ENCODE measurements at places on chromosomes 3 and 15.

DNA sequence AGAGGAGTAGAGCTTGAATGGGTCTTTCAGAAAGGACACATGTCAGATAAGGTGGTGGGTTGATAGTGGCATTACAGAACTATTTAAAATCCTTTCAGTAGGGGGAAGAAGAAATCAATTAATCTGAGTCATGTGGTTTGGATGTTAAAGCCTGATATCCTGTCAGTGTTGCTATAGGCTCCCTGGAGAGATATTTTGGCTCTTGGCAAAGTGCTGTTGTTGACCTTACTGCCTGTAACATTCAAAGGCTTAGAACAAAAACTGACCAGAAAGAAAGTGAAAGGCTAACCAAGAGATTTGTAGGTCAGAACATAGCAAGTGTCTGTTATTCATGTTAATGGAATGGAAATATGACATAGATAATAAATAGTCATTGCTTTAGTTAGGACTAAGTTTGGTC, 552.9 kb downstream of the DIPK2A start:
- no peak for DNase-seq

GRCh38 chr3:182904164-182904563, 76.2 kb downstream of the DCUN1D1 start:
- no peak for DNase-seq

GRCh38 chr3:134929976-134930375, 134.9 kb downstream of the EPHB1 start:
- no peak for DNase-seq

- no peak for DNase-seq
Measured at GRCh38 chr3:39414421-39414907, 7.9 kb downstream of the RPSA start.

DNA sequence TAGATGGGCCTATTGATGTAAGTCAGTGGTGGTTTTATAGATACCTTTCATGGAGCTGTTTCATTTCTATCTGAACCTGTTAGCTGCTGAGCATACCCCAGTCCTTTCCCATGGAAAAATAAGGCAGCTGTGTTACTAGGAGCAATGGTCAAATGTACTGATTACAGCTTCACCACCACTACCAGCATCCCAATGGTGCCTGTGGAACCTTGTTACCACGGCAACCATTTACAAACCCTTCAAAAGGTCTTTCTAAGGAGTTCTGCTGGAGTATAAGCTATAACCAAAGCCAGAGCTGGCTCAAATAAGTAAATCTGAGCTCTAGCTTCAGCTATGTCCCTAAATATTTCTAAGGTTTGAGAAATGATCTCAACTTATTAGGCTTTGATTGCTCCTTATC, 133.4 kb upstream of the ACP3 start:
- no peak for DNase-seq

DNA sequence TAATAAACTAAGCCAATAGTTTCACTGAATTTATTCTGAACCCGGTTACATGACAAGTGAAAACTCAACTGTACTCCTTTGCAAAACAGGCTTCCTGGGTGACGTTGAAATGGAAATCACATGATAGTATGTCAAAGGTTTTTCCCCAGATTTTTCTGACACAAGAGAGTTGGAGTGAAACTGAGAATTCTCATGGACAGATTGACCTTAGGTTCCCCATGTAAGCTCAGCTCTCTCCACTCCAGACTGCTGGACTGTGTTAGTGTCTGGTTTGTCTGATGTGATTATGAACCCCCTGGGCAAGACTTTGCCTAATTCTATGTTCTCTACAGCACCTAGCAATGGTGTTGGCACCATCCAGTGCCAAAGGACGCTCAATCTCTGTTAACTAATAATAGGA, 219.7 kb upstream of the COL8A1 start:
- DNase-seq: no peak

DNA sequence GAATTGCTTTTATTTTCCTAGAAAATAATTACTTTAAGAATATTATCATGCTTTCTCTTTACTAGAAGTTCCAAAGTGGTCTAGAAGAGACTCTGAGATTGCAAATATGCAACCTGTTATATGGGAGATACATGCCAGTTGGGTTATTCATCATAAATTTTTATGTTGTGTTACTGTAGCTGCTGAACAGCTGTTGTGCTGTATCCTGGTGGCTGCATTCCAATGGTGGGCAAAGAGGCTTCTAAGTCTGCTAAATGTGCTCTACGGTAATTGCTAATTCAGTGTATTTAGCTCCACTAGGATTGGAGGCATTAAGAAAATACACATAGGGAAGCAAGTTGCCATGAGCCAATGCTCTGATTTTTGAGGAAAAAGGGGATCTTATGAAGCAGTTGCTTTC, 409.0 kb downstream of the TUSC7 start:
- DNase-seq: no peak

- no peak for DNase-seq
Measured at GRCh38 chr3:42430781-42431532, 20.5 kb upstream of the LYZL4 start.

DNA sequence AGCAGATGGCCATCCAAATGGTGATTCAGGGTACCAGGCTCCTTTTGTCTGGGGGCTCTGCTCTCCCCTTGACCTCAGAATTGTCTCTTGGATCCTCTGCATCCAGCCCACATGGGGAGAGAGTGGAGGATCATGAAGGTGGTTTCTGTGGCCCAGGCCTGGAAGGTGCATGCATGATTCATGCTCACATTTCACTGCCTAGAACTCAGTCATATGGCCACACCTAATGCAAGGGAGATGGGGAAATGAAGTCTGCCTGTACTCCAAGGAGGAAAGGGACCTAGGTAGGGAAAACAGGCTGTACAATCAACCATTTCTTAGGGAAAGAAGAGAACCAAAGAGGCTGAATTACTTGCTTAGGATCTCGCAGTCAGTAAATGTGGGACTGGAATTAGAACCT, 15.1 kb downstream of the HRG start:
- no peak for DNase-seq

DNA sequence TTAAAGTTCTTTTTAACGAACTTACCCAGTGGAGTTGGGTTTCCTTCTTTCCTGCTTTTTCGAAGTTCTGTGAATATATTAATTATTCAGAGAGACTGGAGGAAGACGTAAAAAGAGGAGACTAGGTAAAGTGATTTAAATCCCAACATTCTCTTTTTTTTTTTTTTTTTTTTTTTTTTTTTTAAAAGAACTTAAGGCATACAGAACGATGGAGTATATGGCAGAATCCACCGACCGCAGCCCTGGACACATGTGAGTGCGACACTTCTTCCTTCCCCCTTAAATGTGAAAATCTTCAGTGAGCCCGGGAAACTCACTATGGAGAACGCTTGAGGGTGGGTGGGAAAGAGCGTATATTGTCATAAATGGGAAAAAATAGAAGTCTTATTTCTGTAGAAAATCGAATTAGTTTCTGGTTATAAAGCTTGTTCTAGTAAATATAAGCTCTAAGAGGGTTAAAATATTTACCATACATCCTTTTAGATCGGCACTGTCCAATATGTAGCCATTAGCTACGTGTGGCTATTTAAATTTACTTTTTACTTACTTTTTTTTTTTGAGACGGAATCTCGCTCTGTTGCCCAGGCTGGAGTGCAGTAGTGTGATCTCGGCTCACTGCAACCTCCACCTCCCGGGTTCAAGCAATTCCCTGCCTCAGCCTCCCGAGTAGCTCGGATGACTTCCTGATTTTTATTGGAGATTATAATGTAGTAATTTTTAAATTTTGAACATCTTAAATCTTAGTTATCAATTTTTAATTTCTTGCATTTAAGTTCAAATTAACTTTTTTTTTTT, 892 bp downstream of the NMD3 start:
- DNase-seq: no peak

- no peak for DNase-seq
Measured at GRCh38 chr3:188232656-188233055, 78.7 kb downstream of the LPP start.

- no peak for DNase-seq
Measured at GRCh38 chr3:4821975-4822374, 157.3 kb upstream of the BHLHE40 start.

- no peak for DNase-seq
Measured at GRCh38 chr15:66156310-66156975, 97.1 kb downstream of the MEGF11 start.

DNA sequence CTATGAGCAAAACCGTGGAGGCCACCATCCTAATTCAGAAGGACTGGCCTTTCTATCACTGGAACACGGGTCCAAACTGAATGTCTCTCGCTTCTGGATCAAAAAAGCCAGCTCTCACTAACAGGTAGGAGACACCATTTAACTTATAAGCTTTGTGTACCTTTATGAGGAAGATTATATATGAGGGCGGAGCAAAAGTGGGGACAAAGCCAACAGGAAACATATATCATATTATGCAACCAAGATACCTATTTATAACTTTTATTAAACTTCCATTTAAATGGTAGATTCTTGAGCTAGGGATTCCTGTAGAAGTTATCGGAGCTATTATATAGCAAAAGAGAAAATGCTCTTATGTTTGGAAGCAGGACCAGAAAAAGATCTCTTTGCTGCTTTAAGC, 78.4 kb downstream of the IGF2BP2 start:
- DNase-seq: no peak

- DNase-seq: no peak
Measured at GRCh38 chr3:122728756-122729514, 48.3 kb downstream of the PARP14 start.

DNA sequence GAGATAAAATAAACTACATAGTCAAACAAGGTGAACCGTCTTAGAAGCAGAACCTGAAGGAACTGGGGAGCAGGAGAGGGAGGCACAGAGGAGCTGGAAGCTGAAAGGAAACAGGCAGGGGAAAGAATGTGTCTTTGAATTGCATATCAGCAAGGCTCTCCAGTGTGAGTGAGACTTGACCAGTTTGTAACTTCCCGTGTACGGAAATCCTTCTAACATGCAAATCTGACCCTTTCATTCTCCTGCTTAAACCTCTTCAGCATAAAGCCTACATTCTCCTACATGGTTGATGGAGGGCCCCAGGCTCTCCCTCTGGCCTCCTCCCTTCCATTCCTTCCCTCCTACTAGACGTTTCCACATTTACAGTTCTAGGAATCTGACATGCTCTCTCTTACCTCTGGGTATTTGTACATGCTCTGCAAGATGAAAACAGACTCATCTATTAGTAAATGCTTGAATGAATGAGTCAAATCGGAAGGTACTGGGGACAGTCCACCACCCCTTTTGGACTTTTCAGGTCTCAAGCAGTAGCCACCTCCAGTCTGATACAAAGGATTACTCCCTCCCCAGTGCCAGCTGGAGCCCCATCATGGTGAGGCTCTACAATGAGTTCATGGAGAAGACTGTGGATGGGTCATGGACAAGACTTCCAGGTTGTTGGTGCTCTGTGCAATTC, 6.1 kb upstream of the SLC25A38 start:
- no peak for DNase-seq

GRCh38 chr15:89910891-89911626, 1.7 kb downstream of the ARPIN start:
- no peak for DNase-seq

DNA sequence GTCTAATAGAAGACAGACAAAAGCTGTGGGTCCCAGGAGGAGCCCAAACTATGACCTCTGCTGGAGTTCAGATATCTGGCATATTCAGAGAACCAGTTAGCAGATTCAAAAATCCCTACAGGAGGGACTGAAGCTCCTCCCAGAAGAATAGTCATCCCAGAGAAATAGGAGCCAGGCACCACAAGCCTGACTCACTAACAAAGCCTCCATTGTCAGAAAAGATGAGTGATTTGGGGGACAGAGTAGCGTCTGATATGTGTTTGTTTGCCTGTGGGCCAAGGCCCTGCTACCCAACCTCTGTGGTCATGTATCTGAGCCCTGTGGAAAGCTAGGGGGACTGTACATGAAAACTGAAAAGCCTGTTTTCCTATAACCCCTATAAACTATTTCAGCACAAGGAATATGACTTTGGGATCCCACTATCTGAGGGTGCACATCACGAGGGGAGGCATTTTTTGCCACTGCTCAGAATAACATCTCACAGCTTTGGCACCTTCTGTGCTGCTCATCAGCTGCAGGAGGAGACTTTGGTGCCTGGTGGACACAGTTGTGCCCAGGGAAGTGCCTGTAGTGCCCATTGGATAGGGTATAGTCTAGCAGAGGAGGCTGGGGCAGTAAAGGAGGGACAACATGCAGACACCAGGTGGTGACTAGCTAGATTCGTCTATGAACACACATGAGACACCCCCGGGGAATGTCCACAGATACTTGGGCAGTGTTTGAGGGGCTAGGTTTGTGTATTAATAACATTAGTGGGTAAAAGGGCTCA, 9.7 kb upstream of the LARP6 start:
- no peak for DNase-seq

DNA sequence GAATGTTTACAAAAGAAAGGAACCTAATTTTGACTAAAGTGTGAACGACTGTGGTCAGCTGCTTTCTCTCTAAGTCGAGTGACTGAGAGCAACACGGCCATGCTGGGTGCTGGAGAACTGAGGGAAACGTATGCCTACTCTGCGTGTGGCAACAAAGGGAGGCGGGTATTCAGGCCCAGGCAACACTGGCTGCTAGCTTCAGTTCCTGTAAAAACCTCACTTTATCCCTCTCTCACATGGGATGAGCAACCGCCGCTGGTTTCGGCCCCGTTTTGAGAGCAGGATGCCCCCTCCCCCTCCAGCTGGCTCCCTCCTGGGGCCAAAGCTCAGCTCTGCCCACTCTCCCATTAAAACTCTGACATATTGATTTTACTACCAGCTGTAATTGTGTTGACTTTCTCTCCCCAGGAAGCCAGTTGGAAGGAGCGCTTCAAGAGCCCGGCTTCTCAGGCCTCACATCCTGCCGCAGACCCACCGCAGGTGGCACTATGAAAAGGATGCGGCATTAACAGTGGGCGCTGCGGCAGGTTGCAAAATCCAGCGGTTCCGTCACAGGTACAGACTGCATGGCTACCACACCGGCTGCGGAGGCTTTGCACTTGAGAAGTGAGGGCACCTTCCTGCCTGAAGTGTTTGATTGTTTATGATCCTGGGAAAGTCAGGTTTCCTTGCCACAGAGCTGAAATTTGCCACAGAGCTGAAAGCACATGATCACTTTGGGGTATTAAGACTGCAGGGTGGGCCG, 12.7 kb downstream of the PLXND1 start:
- no peak for DNase-seq

DNA sequence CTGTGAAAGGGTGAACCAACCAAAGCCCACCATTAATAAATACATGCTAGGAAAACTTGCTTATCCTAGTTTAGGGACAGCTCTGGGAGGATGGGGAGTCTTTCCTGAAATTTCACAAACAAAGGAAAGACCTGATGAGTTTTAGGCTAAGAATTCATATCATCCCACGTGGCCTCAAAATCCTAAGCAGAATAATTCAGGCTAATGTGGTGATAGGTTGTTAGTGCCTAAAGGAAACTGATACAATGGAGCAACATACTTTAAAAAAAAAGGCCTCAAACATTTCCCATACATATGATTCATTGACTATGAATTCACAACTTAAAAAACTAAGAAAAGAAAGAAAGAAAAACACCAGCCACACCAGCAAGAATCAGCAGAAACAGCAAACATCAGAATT, 126.9 kb upstream of the CNTN4 start:
- DNase-seq: no peak

GRCh38 chr3:8166014-8166413, 335.6 kb upstream of the LMCD1 start:
- DNase-seq: no peak

DNA sequence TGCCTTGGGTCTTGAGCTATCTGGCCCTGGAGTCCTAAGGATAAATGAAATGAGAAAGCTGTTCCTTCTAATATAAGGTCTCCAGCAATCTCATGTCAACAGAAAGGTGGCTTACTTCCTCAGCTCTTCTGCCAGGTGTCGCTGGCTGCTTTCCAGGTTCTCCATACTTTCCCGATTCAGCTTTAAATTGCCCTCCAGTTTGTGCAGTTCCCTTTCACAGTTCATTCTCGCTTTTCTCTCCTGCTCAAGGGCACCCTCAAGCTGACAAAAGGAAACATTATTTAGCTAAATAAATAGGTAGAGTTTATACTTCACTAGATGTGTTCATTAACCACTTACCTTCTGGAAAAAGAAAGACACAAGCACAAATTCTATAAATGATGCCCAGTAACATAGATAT, 73.0 kb downstream of the MYH15 start:
- DNase-seq: no peak

Data from posterior cingulate gyrus (tissue), 11 donors.